Renal cortical epithelial cell (primary cell): ENCODE measurements at places on chromosomes 3 and 15. TPM values are rescaled to one million over a fixed set of nuclear protein-coding genes. Genes with fewer than 3 reads are reported as not detected.

DNA sequence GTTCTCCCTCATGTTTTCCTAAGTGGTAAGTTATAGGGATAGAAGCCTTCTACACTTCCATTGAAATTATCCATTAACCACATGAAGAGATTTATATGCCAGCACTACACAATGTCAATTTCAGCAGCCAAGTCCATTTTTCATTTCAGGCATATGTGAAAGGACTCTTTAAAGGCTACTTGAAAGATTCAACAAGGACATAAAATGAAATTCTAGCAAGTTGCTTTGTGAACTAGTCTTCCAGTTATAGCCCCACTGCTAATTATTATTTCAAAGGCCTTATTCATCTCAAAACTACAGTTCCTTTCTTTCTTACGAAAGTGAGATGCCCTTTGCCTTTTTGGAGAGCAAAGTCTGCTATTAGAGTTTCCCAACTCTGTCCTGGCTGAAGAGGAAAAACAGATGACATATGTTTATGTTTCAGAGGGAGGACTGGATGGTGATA is 66.0 kb upstream of the SLC2A2 start:
- peak; percentile 29 for DNase-seq

DNA sequence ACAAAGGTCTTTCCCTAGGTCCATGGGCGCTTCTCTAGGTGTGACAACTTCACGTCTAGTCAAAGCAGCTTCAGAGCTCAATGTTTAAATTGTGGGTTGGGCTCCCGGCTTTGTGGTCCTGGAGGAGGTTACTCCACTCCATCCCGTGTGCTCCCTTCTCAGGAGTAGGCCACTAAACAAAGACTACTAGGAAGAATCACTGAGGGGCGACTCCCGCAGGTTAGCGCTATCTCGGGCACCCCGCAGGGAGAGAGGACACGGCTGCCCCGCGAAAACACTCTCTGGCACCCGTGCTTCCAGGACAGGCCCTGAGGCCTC is 500 bp downstream of the PARP6 start:
- peak; percentile 6 for DNase-seq

Gene C3orf85
- total RNA-seq, result not detected in 2 replicates

Gene VGLL3
- 0.99 and 16.0 TPM in 2 replicates for total RNA-seq
